Stimulated activated CD4-positive, alpha-beta T cell treated with anti-CD3 and anti-CD28 coated beads, Interleukin-2, amount 100 ng/mL, for 24 hours (primary cell): ENCODE measurements at places on chromosomes 1 and 21.

GRCh38 chr21:45557616-45558043, 15.4 kb upstream of the SLC19A1 start:
- DNase-seq: no peak

DNA sequence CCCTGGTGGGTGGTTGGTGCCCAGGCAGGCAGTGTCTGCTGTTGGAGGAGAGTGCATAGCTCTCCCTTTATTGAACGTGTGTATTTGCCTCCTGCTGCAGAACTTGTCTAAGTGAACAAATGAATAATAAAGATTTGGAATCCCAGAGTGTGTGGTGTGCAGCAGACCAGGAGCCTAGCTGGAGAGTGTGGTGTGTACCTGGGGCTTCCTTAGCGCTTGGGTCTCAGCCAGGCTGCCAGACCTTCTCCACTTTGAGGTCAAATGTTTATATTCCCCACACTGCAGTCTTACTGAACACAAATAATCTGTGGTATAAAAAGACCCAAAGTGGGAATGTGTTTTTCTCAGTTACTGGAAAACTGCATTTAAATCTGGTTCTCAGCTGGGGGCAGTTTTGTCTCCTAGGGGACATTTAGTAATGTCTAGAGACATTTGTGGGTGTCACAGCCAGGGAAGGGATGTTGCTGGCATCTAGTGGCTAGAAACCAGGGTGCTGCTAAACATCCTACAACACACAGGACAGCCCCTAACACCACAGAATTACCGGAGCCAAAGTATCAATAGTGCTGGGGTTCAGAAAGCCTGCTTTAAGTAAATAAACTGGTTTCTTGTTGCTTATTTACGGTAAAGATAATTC, 23.6 kb downstream of the SLC37A1 start:
- no peak for DNase-seq

DNA sequence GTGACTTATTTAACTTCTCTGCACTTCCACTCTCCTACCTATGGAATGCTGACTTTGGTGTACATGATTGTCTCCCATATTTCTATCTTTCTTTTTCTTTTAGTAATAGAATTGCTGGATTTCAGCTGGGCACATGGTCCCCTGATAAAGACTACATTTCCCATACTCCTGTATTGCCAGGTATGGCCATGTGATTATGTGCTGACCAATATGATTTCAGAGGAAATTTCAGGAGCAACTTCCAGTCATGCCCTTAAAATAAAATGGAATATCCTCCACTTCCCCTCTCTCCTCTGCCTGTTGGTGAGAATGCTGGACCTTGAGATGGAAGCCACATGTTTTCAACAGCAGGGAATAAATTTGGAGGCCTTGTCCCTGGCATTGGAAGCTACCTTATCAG, 130.7 kb upstream of the IGSF21 start:
- no peak for DNase-seq

DNA sequence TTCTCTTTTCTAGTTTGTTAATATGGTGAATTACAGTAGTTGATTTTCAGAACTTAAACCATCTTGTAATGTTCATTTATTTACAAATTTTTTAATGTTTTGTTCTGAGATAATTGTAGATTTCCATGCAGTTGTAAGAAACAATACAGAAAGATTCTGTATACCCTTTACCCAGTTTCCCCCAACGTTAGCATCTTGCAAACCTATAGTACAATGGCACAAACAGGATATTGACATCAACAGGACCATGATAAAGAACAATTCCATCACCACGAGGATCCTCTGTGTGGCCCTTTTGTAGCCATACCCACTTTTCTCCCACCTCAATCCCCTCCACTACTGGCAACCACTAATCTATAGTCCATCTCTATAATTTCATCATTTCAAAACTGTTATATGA, 33.3 kb downstream of the COL6A1 start:
- no peak for DNase-seq
